Metanephros (tissue), 2 donors: ENCODE measurements at places on chromosomes 4 and X. TPM values are rescaled to one million over a fixed set of nuclear protein-coding genes. Genes with fewer than 3 reads are reported as not detected.

The ZAR1 gene
- total RNA-seq = not detected

The SLC38A5 gene
- 4.8 TPM for total RNA-seq

The SHROOM2 gene
- 20.1 TPM for total RNA-seq

The TRIM61 gene
- total RNA-seq = 1.2 TPM

The USP27X gene
- 6.7 TPM for total RNA-seq
